ENCODE measurements at places on chromosomes 7 and 10.

DNA sequence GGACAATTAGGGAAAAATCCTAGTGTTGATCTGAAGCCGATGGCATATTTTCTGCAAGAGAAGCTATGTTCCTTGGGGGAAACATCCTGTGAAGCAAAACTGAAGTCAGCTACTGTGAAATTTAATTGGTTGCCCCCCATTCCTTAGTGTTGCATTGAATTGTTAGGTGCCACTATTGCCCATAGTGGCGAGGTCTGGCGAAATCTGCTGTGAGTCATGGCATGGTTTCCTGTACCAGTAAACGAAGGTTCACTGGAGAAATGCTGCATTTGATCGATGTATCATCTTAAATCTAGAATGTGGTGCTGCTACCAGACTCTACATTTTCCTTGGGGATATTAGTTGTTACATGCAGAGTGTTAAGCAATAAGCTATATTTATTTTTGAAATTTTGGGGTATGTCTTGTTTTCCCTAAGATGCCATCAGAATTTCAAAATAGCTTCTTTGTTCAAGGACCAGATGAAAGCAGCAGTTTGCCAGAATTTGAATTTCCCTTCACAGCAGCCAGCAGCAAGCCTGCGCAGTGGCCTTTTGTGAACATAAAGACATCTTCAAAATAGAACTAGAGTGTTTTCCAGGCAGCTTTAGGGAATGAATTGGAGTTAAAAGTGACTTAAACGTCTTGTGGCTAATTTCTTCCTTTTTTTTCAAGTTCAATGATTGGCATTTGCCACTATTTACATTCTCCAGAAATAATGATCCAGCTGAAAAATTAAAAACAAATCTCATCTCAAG is 348.6 kb upstream of the COBL start:
- H3K4me1 ChIP-seq, result no peaks in the 10 kb centered on the region
- no peaks in the 10 kb centered on the region for H3K36me3 ChIP-seq
- no peaks in the 10 kb centered on the region for H3K27me3 ChIP-seq
- no peak overlapping the region for H3K27ac ChIP-seq

DNA sequence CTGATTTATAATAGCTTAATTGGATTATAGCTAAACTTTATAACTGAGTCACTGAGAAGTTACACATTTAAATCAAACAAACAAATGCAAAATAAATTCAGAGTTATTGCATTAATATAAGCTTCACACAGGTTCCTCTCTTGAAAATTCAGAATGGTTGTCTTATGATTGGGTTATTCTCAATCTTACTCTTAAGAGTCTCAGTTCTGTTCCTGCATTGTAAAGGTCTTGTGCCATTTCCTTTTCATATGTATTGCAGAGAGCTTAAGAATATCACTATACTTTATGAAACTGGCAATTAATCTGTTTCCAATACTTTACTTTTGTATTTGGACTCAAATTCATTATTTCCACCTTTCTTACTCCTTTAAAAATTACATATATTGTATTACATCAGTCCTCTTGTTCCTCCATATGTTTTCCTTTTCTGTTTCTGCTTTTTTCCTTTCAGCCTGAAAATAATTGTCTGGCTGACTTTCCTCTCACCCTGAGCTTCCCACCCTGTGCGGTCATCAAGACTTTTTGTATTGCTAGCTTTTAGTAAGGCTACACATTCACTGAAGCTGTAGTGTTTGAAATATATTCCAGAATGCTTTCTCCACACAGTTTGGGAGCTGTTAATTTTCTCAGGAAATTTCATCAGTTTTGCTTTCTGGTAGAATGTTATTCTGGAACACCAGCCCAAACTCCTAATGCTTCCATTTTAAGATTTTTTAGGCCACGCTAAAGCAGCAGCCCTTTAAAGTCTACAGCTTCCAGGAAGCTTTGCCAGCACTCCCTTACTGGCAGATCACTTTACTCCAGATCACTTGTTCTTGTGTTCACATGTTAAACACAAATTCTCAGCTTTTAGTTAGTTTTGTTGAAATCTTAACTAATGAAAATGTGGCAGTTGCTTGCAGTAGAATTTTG is 139.4 kb downstream of the KCND2 start:
- no peak overlapping the region for H3K4me3 ChIP-seq
- H3K27me3 ChIP-seq, result no peaks in the 10 kb centered on the region
- no peaks in the 10 kb centered on the region for H3K36me3 ChIP-seq
- H3K4me1 ChIP-seq, result no peaks in the 10 kb centered on the region

- H3K36me3 ChIP-seq, result no peaks in the 10 kb centered on the region
- no peak for DNase-seq
- no peak overlapping the region for H3K27ac ChIP-seq
- no peaks in the 10 kb centered on the region for H3K4me1 ChIP-seq
- H3K4me3 ChIP-seq, result no peak overlapping the region
- peaks cover 27% of the 10 kb centered on the region for H3K27me3 ChIP-seq
Measured at GRCh38 chr10:22723783-22724182, 9.4 kb upstream of the PIP4K2A start.

DNA sequence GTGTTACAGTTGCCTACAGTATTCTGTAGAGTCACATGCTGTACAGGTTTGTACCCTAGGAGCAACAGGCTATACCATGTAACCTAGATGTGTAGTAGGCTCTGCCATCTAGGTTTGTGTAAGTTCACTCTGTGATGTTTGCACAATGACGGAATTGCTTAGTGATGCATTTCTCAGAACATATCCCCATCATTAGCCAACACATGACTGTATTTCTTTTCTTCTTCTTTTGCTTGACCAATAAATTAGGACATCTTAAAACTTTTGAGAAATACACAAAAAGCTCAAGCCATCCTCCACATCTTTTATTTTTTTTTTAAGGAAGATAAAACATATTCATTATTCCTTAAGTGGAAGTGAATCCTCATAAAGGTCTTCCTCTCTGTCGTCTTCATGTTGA is 5.4 kb upstream of the PFKFB3 start:
- H3K4me1 ChIP-seq, result peaks cover 36% of the 10 kb centered on the region
- DNase-seq, result no peak
- no peaks in the 10 kb centered on the region for H3K36me3 ChIP-seq
- H3K27ac ChIP-seq, result no peak overlapping the region
- H3K4me3 ChIP-seq, result no peak overlapping the region
- no peaks in the 10 kb centered on the region for H3K27me3 ChIP-seq

- H3K4me1 ChIP-seq, result peaks cover 19% of the 10 kb centered on the region
- H3K36me3 ChIP-seq, result peaks cover 26% of the 10 kb centered on the region
- H3K27me3 ChIP-seq, result no peaks in the 10 kb centered on the region
- H3K27ac ChIP-seq, result no peak overlapping the region
- DNase-seq, result no peak
Measured at GRCh38 chr7:50650057-50650664, 85.0 kb upstream of the DDC start.

DNA sequence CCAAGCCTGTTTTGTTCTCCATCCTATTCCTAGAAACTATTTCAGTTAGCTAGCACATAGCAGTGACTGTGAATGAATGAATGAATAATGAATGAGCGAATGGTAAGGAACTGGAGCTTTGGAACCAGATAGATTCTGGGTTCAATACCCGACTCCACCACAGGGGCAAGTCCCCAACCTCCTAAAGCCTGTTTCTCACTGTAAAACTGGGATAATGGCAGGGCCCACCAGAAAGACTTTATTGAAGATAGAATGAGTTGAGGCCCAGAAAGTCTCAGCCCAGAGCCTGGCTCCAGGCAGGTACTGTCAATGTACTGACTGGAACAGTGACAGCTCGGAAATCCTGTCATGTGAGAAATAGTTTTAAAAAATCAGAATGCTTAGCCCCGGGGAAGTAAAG is 1.1 kb upstream of the CDH23 start:
- peaks cover 78% of the 10 kb centered on the region for H3K27me3 ChIP-seq
- no peaks in the 10 kb centered on the region for H3K36me3 ChIP-seq
- H3K27ac ChIP-seq, result no peak overlapping the region
- H3K4me3 ChIP-seq, result peak overlapping the region; percentile 56
- DNase-seq, result peak; percentile 19

DNA sequence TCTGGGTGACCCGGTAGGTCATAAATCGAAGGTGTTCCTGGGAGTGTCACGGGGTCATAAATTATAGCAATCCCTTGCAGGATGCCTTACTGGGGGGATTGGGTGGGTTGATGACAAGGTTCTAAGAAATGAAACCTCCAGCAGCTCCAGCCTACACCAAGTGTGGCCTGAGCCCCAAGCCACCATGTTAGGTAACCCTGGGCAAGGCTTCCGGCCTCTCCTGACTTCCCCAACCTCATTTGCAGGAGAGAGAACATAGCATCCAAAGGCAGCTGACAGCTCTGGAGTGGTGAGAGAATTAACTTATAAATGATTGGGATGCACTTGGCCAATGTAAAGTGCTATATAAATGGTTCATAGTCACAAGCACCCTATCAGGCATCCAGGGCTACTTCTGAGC is 52.8 kb upstream of the TMEM273 start:
- no peak overlapping the region for H3K4me3 ChIP-seq
- H3K4me1 ChIP-seq, result no peaks in the 10 kb centered on the region
- H3K27me3 ChIP-seq, result peaks cover 12% of the 10 kb centered on the region
- H3K36me3 ChIP-seq, result no peaks in the 10 kb centered on the region

GRCh38 chr7:108316708-108317107 is 139.5 kb downstream of the NRCAM start:
- no peak overlapping the region for H3K27ac ChIP-seq
- H3K27me3 ChIP-seq, result no peaks in the 10 kb centered on the region
- DNase-seq, result no peak
